Sigmoid colon (tissue), 7 donors: ENCODE measurements at places on chromosomes 2 and 18. TPM values are rescaled to one million over a fixed set of nuclear protein-coding genes. Genes with fewer than 3 reads are reported as not detected.

- no peak for DNase-seq
These were observed 187.0 kb upstream of the COL3A1 start for GRCh38 chr2:188787021-188787657.

DNA sequence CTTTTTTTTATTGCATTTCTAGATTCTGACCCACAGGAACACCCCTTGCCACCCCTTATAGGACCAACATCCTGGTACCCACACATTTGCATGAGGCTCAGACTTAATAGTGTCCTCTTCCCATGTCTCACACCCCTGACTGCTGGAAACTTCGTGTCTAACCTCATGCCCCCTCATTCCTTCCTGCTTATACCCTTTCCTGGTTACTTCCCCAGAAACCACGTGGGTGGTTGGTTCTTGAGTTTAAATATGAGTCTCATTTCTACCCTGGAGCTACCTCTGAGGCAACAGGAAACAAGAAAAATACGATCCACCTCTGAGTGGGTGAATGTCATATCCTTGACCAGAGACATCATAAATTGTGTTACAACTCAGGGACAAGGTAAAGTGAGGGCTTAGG is 1.6 kb downstream of the TNP1 start:
- no peak for DNase-seq

DNA sequence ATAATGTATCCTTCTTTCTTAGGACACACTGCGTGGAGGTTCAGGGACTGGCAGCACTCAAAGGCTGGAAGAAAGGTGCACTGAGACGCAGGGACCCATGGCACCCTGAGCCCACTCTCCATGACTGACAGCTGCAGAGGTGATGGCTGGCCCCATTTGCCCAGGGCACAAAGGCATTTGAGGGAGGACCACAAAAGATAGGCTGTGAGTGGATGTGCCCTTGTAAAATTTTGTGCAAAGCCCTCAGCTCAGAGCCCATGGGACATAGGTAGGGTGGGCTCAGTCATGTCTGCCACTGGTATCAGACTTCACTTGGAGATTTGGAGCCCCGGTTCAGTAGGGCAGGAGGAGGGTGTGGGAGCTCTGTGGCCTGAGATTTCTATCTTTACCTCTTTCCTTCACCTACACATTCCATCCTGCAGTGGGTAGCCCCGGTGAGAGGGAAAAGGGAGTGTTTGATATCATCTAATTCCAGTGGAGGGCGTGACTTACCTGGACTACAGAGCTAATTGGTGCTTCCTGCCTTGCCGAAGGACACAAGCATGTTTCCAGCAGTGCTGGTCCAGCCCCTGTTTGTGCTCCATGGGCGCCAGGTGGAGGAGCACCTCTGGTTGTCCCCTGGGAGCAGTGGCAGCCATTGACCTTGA is 312.2 kb downstream of the EN1 start:
- no peak for DNase-seq

- DNase-seq = no peak
These were observed 1.4 kb downstream of the ALMS1 start for GRCh38 chr2:73386894-73387636.

Gene FKBP1B
- 3.5 TPM for total RNA-seq

Gene OSR1
- total RNA-seq = 33.0 TPM

Gene FAP
- total RNA-seq = 20.0 TPM

GRCh38 chr2:79511320-79511951 is 1.4 kb upstream of the CTNNA2 start:
- DNase-seq = no peak

Gene PAX8
- total RNA-seq = not detected

Gene COL3A1
- total RNA-seq = 183 TPM

GRCh38 chr2:158042245-158042644 is 59.4 kb upstream of the UPP2 start:
- DNase-seq = no peak

- no peak for DNase-seq
These were observed 23.7 kb upstream of the SMAD7 start for GRCh38 chr18:48974304-48975119.

- DNase-seq = no peak
These were observed 38.3 kb downstream of the PAPOLG start for GRCh38 chr2:60794271-60794863.

DNA sequence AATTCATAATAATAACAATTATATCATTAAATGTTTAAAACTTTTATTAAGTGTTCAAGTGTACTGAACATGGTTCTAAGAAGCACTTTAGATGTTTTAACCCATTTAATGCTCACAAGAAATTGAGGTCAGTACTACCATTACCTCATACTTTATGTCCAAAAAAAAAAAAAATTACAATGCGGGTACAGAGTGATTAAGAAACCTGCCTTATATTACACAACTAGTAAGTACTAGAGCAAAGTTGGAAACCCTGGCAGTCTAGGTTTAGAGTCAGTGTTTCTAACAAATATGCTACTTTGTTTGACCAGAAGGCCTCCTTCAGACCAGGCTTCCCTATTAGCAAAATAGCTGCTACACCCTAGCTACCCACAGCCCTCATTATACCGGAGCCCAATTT is 28.5 kb downstream of the PLEKHM3 start:
- no peak for DNase-seq

GRCh38 chr2:60029566-60029883 is 523.9 kb downstream of the BCL11A start:
- no peak for DNase-seq

DNA sequence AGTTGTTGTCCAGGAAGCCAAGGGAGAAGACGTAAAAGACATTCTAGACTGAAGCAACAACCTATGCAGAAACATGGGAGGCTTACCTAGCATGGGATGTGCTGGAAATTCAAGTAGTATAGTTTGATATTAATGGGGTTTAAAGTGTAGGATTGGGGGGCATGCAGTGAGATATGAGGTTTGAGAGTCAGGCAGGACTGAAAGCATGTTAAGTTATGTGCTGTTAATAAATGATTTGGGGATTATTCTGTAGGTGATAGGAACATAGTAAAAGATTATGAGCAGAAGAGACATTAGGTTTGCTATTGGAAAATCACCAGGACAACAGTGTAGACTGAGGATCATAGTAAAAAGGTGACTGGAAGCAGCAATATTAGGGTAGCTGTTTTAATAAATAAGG is 3.2 kb downstream of the EHBP1 start:
- no peak for DNase-seq

- DNase-seq = no peak
These were observed 1612.7 kb upstream of the SLC39A10 start for GRCh38 chr2:194044321-194044720.

Gene IL36G
- not detected for total RNA-seq

DNA sequence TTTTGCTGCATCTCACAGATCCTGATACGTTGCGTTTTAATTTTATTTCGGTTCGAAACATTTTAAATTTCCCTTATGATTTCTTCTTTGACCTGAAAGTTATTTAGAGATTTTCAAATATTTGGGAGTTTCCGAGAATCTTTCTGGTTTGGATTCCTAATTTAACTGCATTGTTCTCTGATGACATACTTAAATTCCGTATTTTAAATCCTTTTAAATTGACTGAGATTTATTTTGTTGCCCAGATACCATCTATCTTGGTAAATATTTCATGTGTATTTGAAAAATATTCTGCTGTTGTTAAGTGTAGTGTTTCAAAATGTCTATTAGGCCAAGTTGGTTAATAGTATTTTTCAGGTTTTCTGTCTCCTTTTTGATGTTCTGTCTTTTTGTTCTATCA is 37.7 kb downstream of the MROH2A start:
- DNase-seq = no peak

Gene TUBA3E
- not detected for total RNA-seq

GRCh38 chr18:6857300-6857699 is 127.8 kb downstream of the ARHGAP28 start:
- no peak for DNase-seq

Gene SPR
- 40.2 TPM for total RNA-seq

DNA sequence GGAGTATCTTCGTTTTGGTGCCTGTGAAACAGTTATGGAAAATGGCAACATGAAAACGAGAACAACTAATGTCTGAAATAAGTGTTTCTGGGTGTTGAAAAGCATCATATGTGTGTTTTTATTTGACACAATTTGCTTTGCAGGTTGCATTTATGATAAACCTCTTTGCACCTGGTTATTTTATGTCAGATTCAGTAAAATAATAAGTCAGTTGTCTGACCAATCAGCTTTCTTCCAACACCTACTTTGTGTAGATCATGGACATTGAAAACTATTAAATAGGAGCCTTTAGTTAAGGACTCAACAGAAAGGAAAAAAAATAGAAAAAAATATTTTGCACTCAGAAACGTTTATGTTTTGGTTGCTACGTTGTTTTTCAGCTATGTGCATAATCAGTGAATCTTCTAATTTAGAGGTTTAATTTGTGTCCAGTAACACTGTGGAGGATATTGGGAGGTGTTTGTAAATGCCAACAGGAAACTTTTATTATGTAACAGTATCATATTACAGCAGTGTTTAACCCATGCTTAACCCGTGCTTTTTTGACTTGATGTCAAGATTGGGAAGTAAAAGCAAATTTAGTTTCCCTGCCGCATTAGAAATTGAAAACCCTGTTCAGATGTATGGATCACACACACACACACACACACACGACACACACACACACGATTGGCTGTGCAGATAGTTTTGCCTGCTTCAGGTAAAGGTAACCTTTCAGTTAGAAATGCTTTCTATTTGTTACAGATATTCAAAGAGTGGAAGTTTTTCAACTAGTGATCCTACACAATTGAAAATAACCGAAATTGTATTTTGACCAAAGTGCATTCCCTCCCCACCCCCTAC is 2.6 kb downstream of the PKP4 start:
- DNase-seq = no peak

- DNase-seq = no peak
These were observed 15.0 kb upstream of the OTX1 start for GRCh38 chr2:63035660-63036059.

DNA sequence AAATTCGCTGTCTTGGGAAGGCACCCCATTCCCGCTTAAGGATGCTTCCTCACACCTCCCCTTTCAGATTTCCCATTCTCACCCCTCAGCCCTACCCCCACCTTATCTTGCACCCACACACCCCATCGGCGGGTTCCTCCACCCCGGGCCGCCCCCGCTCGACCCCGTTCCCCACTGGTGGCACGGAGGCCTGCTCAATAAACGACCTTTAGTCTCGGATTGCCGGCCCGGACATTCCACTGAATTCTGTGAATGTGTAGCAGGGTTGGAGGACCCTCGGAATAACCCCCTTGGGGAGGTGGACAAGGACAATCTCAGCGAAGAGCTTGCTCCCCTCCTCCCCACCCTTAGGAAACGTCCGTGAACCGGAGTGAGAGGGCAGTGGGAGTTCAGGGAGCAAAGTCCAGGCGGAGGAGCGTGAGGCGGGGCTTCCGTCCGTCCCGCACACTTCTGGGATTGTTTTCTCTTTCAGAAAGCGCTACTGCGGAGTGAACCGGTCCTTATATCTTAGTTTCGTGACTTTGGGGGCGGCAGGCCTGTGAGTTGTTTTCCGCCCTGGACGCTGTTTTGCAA is 2.8 kb upstream of the LBX2 start:
- no peak for DNase-seq

DNA sequence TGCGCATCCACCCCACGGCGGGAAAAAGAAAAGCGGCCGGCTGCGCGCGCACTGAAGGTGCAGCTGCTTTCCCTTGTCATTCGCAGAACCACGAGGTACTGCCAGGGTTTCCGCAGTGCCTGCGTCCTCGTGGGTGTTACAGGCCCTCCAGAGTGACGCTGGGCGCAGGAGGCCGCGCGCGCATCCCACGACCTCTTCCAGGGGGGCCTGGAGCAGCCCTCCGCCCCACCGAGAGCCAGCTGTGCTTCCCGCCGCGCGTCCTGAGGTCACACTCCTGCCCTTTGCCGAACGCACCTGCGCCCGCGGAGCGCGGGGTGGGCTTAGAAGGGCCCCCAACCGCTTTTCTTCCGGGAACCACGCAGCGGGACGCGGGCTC is 378 bp upstream of the IAH1 start:
- peak; percentile 84 for DNase-seq

DNA sequence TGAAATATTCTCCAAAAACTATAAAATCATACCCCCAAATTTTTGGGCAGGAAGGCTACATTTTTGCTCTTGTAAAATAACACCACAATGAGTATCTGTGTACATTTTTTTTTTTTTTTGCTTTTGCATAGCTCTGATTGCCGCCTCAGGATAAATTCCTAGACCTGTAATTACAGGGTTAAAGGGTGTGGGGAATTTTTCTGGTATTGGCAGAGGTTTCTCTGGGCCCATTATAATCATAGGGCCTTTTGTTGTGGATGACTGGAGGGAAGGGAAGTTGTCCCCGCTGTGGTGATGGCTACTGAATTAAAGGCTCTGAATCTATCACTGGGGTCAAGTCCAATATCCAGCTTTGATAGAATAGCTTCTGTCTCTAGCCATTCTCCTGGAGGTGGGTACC is 26.6 kb downstream of the CCDC195 start:
- DNase-seq = no peak

Gene CFAP221
- total RNA-seq = not detected

- DNase-seq = no peak
These were observed 97.0 kb downstream of the RNF144A start for GRCh38 chr2:7014174-7014640.

GRCh38 chr2:66888791-66889631 is 454.1 kb downstream of the MEIS1 start:
- DNase-seq = peak; percentile 95

Gene ALPG
- total RNA-seq = not detected

Gene EML6
- 1.4 TPM for total RNA-seq

DNA sequence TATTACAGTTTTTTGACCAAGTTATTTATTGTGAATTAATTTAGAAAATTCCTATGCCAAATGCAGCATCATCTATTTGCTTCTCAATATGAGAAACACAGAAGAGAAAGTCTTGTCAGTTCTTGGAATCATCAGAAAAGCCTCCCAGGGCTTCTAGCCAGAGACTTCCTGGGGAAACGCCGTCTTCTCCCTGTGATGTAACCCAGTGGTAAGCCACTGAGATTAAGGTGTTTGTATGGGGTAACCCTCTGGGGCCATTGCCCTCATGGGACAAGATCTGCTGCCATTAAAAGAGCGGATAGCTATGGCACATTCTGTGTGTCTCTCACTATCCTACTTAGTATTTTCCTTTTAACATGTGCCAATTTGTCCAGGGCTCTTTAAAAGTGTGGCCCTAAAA is 28.0 kb downstream of the ANKRD29 start:
- DNase-seq = no peak

- DNase-seq = no peak
These were observed 33.3 kb downstream of the NIF3L1 start for GRCh38 chr2:200922439-200922838.

GRCh38 chr18:12048010-12048826 is 45.4 kb upstream of the ANKRD62 start:
- no peak for DNase-seq

DNA sequence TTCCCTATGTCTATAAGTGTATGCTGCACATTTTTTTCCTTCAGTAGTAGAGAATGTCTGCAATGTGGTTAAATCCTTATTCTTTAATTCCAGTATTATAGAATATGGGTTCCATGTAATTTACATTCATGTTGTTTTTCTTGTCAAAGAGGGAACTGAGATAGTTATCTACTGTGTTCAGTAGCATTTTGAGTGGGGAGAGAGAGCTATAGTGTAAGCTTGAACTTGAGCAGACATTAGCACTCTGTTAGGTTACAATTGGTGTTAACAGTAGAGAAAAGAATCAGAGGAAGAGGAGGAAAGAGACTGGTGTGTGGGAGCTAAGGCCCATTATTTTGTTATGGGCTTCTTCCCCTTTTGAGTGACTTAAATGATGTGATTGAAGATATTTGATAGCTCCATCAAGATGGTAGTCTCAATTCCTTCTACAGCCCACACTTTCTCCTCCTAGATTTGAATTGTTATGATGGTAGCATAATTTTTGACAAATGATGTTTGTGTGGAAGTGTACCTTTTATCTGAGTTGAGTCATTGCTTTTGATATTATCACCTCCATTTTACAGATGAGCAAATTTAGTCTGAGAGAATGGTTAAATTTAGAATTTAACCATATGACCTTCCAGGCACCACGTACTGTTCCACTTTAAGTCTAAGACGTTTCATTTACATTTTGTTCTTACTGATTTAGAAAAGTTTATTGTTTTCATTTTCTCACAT is 71.3 kb downstream of the FMNL2 start:
- DNase-seq = no peak
